ENCODE measurements at places on chromosomes 16 and 17.

DNA sequence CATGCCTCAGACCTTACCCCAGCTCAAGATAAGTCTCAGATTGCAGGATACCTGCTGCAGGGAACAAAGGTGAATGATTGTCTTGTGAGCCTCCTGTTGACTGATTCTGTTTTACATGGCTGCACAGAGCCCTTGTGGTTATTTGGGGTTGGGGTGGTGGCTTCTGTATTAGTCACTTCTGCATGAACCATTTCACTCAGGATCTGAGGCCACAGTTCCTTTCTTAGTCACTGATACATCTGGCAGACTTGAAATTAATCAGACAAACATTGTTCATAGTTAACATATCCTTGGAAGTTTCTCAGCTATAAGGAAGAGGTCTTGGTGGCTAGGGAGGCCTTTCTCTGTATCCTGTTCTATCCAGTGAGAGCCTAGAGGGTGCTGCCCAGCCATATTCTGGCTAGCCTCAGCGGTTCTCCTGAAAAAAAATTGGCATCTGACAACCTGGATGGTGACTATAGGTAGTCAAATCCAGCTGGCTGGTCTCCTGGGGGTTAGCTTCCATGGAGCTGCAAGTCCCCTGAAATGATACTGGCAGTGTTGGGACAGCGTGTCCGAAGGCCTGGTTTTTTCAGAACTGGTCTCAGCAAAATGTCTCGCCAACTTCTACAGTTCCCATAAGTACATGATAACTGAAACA lies 8.4 kb upstream of the PLK1 start:
- DNase-seq: peak; percentile 27

DNA sequence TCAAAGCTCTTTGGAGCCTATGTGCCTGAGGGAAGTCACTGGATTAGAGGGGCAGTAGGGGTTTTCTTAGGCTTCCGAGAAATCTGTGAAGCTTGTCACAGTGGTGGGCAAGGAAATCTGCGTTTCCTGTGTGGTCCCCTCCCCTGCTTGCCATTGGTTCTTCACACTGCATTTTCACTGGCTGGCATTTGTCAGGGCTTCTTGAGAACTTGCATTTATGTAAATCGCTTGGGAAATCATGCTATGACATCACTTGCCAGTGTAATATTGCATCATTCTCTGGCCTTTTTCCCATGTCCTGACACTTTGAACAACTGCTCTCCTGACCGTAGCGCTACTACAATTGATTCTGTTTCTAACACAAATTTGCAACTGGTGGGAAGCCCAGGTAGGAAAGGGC lies 1.8 kb downstream of the CACNG3 start:
- DNase-seq: no peak

DNA sequence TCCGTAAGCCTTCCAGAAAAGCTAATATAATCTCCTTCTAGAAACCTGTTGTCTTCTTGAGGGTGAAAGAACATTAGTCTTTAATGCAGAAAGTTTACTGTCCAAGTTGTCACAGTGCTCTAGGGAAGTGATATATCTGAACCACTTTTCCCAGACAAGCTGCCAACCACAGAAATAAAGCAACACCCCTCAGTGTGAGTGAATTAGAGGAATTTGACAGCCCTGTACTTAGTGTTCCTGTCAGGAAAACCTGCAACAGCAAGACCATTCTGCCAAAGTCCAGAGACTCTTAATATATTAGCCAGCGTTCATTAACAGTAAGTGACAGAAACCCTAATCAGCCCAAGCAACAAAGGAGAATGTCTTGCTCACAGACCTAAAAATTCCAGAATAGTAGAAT lies 137.7 kb downstream of the KATNIP start:
- no peak for DNase-seq

- DNase-seq: no peak
Measured at GRCh38 chr17:1976683-1977064, 48.5 kb downstream of the RTN4RL1 start.

GRCh38 chr16:58418601-58419000 lies 26.3 kb downstream of the GINS3 start:
- no peak for DNase-seq

- no peak for DNase-seq
Measured at GRCh38 chr16:88798772-88799455, 4.7 kb upstream of the CDT1 start.

DNA sequence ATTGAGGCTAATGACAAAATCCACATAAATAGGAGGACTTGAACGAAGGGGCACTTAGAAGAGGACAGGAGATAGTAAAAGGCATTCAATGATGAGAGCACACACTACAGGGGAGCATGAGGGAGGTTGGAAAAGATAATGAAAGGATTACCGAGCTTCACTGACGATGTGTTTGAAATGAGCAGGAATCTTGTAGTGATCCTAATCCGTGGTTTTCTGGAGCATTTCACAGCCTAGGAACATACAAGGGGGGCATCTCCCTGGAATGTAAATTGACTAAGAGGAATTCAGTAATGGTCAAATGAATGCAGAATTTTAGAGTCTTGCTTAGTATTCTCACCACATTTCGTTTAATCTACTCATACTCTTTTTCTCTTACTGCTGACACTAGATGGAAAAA lies 5.2 kb downstream of the ATMIN start:
- no peak for DNase-seq
